ENCODE measurements at places on chromosomes 5 and 9.

DNA sequence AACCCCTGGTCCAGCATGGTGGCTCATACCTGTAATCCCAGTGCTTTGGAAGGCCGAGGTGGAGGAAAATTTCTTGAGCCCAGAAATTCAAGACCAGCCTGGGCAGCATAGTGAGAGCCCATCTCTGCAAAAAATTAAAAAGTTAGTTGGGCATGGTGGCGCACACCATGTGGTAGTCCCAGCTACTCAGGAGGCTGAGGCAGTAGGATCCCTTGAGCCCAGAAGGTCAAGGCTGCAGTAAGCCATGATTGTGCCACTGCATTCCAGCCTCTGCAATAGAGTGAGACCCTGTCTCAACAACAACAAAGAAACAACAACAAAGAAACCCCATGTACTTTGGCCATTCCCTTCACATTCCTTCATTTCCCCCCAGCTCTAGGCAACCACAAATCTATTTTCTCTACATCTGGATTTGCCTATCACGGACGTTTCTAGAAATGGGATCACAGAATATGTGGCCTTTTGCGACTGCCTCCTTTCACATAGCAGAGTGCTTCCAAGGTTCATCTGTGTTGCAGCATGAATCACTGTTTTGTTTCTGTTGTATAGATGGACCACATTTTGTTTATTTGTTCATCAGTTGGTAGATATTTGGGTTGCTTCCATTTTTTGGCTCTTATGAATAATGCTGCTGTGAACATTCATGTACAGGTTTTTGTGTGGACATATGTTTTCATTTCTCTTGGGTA is 17.9 kb downstream of the MIGA2 start:
- no peak for DNase-seq

GRCh38 chr9:8096091-8096490 is 296.5 kb upstream of the DMAC1 start:
- no peak for DNase-seq

DNA sequence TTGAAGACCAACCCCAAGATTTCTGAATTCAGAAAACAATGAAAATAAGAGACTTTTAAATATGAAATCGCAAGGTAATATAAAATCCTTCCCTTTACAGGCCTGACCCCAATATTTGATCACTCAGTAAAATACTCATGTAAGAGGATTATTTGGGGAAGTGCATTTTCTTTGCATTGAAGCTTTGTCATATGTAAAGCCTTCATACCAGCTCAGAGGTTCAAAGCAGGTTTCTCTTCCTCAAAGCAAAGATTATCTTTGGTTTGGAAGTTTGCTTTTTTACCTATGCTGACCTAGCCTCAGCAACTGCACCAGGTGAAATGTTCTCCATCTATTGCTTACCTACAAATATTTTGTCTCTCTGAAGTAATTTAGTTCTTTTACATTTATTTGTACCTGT is 106.5 kb upstream of the PARP8 start:
- DNase-seq, result no peak

DNA sequence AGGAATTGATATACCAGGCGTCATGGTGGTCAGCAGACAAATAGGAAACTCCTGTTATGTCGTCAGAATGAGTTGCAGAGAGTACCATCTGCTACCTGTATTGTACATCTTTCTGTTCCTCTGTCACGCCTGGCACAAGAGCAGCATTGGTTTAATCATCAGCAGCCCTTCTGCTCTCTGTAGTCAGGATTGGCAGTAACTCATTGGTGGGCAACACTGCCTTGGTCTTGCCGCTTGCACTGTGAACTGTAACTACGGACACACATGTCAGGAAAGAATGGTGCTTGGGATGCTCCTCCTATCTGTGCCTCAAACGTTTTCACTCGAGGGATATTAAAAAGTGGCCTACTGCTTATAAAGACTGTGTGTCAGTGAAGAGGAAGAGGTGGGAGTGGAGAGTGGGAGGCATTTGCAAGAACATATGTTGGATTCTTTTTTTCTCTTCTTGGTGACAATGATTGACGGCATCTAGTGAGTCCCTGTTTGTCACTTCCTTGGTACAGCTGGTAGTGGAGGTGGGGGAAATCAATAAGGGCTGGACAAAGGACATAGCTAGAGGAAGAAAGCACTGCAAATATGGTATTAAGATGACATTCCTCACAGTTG is 76.6 kb downstream of the F2RL2 start:
- DNase-seq, result no peak

DNA sequence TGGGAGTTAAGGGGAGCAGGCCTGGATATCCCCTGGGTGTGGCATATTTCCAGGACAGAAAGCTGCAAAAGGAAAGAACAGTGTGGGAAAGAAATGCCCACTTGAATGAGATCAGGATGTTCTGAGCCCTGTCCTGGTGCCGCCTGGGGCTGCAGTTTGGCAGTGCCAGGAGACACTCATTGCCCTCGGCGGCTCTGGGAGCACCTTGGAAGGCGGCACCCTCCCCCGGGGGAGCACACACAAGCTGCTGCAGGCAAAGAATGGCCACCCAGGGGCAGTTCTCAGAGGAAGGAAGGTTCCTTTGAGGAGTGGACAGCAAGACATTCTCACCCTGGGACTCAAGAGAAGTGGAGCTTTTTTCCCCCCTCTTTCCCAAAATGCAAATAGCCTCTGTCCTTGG is 305.3 kb downstream of the NTRK2 start:
- DNase-seq, result no peak

GRCh38 chr5:150780816-150781221 is 2.3 kb downstream of the SMIM3 start:
- DNase-seq, result no peak

DNA sequence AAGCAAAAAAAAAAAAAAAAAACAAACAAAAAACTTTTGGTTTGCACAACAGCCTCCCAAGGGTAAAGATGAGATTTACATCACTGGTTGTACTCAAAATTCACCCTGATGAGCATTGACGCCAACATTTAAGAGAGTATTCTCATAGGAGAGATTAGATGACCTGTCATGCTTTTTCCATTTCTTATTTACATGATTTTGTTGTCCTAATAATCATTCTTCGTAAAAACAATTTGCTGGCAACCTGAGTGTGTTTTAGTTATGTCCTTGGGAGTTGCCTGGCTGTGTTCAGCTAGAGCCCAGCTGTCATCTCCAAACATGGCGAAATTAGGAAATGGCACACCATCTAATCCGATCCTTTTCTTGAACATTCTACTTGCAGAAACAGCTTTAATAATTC is 186.4 kb upstream of the MRPS30 start:
- no peak for DNase-seq

GRCh38 chr9:109467936-109468335 is 30.2 kb downstream of the PTPN3 start:
- DNase-seq, result no peak

DNA sequence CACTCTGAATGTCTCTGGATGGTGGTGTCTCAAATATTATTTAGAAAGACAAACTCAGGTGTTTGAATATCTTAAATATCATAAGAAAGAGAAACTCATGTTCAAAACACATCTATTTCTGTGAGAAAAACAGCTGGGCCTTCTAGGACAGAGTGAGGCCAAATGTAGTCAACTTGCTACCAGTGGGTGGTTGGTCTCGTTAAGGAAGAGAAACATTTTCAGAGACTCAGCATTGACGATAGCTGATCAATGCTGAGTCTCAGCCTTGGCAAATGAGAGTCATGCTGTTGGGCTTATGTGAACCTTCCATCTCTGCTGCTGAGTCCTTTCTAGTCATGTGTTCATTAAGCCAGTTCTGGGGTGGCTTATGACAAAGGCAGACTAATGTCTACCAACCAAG is 418.0 kb downstream of the CETN3 start:
- no peak for DNase-seq

GRCh38 chr9:114973216-114973615 is 42.8 kb upstream of the TNFSF8 start:
- no peak for DNase-seq

DNA sequence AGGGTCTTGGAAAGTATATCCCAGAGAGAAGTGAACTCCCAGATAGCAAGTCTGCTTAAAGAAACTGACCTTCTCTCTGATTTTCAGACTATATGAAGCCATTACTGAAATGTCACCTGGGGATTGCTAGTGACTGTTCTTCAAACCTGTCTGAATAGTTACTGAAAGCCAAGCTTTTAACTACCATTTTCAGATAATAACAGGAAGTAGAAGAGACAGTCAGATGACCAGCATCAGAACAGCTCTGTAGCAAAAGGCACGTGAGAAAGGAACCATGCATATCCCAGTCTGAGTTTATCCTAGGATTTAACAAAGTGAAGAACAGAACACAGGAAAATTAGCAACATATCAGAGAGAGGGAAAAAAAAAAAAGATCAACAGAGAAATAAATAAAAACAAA is 74.9 kb upstream of the SELENOP start:
- DNase-seq, result no peak

DNA sequence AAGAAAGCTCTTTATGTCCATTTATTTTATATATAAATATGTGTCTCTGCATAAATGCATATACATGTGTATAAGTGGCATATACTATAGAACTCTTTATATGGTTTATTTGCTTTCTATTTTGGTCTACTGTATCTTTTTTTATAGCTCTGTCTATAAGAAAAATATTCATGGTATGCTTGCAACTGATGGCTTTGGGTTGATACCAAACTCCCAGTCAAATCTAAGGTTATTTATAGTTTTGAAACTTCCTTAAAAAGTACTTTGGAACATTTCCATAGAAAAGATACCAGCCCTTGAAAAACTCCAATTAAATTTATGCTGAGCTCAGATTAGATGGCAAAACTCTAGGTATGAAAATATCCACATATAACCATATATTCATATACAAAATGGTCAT is 120.0 kb upstream of the KLF9 start:
- DNase-seq, result no peak

- no peak for DNase-seq
Measured at GRCh38 chr5:160333721-160334120, 21.4 kb upstream of the CCNJL start.

- no peak for DNase-seq
Measured at GRCh38 chr5:159343295-159344094, 13.2 kb upstream of the IL12B start.

DNA sequence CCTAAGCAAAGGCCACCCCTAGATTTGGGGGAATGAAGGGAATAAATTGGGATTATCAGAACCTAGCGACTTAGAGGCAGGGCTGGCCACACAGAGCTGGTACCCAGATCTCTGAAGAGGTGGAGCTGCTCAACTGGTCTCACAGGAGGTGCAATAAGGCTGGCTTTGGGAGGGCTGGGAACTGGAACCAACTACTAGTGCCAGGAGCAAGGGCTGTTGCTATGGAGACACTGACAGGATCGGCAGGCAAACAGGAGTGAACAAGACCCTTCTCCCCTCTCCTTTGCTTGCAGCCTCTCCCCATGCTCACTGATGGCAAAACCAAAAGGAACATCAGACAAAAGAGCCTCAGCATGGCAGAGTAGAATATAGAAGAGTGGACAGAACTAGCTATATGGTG is 17.0 kb upstream of the WHRN start:
- DNase-seq, result no peak

DNA sequence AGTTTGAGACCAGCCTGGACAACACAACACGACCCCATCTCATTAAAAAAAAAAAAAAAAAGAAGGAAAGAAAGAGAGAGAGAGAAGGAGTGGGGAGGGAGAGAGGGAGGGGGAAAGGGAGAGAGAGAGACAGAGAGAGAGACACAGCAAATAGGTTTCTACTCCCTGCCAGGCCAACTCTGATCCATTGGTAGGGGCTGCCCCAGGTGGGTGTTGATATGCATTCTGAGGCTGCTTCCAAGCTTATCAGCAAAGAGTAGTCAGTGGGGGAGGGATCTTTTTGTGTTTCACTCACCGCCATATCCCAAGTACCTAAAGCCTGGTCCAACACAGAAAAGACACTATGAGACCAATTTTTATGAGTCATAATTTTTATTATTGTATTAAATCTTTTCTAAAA is 57.0 kb upstream of the SAP30L start:
- DNase-seq, result no peak

- no peak for DNase-seq
Measured at GRCh38 chr9:121972501-121972981, 120.6 kb downstream of the TTLL11 start.

GRCh38 chr5:112847306-112847705 is 13.8 kb upstream of the SRP19 start:
- DNase-seq, result no peak

DNA sequence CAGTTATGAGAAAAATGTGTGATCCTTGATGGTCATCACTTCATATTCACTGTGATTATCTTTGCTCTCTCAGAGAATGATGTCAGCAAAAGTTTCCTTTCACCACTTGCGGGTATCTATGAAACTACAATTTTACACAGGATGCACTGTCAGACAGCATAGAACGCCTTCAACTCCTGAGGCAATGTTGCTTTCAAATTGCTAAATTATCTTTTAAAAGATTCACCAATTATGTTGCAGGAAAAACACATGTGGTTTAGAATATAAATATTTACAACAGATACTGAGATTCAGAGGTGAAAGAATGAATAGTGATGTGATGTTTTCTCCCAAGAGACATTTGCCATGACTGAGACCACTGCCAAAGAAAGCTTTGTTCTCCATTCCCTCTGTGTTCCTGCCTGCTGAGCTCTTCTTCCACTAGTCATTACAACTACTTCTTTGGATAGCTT is 879.8 kb upstream of the DMAC1 start:
- DNase-seq, result no peak

- DNase-seq, result no peak
Measured at GRCh38 chr5:94903726-94904125, 285.3 kb downstream of the SLF1 start.

DNA sequence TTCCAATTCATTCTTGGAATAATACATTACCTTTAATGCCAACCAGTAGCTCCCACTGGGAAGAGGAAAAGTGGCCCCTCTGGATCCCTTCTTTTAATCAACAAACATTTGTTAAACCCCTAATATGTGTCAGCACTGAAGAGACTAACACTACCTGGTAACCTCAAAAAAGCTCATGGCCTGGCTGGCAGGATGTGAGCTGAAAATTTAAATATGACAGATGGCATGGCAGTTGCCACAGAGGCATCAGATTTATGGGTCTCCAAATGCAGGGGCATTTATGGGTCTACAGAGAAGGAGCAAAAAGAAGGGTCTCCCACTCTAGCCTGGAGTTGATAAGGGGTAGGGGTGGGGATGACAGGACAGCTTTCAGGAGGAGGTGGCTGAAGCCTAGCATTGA is 12.5 kb downstream of the DNAH5 start:
- no peak for DNase-seq

- DNase-seq, result no peak
Measured at GRCh38 chr5:74763504-74763903, 3.4 kb downstream of the GFM2 start.

DNA sequence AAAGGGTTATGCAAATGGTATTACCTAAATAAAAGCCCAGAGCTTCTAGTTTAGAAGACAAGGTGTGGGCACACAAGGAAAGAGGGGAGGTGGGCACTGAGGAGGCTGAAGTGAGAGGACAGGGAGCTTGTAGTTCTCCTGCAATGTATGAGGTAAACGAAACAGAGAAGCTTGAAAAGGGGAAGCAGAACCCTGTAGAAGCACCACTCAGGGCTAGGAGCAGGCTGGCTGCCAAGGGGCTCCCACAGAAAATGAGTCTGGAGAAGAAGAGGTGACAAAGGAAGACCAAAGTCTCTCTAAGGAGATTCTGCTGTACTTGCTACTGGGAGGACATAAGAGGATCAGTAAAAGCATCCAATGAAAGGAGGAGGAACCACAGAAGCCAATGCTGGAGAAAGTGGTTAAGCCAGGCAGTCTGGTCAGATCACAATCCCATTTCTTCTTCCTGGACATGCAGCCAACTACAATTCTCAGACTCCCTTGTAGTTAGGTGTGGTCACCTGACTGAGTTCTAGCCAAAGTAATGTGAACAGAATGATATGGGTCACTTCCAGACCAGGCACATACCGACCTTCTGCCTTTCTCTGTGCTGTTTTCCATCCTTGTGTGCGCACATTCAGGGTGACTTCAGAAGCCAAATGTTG is 174.5 kb upstream of the MAP3K1 start:
- DNase-seq, result no peak

- DNase-seq, result no peak
Measured at GRCh38 chr5:56152437-56152836, 80.7 kb downstream of the ANKRD55 start.
